ENCODE measurements at places on chromosomes 12 and 14.

- no peak for DNase-seq
These were observed 70.2 kb downstream of the IRF2BPL start for GRCh38 chr14:76958020-76958979.

GRCh38 chr12:674272-674781 lies 11.1 kb upstream of the NINJ2 start:
- no peak for DNase-seq

GRCh38 chr14:20597108-20597507 lies 5.9 kb upstream of the RNASE12 start:
- no peak for DNase-seq

- DNase-seq = no peak
These were observed 213.1 kb downstream of the CHST11 start for GRCh38 chr12:104669851-104670337.

- DNase-seq = no peak
These were observed 71.8 kb downstream of the DAD1 start for GRCh38 chr14:22517117-22517720.

- DNase-seq = no peak
These were observed 1.6 kb downstream of the CBLN3 start for GRCh38 chr14:24427537-24428508.

- DNase-seq = no peak
These were observed 732.4 kb downstream of the AACS start for GRCh38 chr12:125797421-125798175.

DNA sequence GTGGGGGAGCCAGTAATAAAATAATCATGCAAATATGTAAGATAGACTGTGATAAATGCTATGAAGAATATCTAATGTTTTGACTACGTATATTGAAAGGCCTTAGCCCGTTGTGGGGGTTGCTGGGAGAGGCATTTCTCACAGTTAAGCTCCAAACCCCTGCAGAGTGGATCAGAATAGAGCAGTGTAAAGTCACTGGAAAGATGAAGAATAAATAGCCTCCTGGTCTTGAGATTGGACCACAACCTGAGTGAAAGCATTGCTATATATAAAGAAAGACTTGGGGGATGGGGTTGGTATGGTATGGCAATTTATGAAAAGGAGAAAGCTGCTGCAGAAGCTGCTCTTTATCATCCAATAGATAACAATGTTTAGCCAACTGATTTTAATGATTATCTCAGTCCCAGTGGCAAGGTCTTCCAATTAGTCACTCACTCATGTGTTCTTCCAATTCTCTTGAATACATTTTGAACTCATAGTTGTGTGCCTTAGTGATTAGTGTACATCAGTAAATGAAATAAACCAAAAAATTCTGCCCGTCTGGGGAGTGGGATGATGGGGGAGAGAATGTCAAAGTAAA lies 10.2 kb downstream of the PLEKHA5 start:
- no peak for DNase-seq

- DNase-seq = no peak
These were observed 165.2 kb upstream of the OTX2 start for GRCh38 chr14:56975521-56975920.

DNA sequence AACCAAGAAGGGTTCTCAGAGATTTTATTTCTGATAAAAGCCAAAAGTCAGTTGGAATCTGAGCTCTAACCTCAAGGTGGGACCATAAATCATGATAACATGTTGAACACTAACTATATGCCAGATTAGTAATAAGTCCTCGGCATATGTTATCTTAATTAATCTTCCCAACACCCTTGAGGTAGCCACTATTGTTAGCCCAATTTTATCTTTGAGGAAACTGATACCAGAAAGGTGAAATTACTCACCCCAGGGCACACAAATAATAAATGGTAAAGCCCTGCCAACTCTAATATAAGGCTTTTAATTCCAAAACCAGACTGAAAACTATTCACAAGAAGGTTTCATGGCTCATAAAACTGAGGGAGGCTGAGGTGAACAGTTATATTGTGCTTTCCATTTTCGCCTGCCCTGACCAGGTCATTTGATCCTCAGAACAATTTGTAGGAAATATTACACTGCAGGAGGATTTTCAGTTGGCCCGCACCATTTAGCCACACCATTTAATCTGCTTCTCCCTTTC lies 16.1 kb upstream of the NUAK1 start:
- no peak for DNase-seq

GRCh38 chr12:125271892-125272291 lies 206.7 kb downstream of the AACS start:
- DNase-seq = no peak

GRCh38 chr12:16076970-16077522 lies 165.9 kb downstream of the DERA start:
- DNase-seq = no peak

DNA sequence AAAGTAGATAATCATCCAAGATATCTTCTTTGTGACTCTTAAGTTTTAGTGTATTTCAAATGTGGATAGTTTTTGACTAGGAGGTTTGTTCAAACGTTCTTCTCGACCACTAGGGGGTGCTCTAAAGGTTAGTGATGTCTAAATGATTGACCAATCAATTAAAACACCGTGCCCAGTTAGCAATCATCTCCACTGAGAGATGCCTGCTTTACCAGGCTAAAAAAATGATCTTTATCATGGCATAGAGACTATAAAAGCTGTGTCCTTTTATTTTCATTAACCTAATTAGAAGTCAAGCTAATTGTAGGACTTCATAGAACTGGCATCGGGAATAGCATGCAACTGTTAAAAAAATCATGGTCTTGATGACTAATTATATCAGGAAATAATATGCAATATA lies 153.9 kb downstream of the PRKCH start:
- peak; percentile 67 for DNase-seq

GRCh38 chr12:53500142-53500775 lies 824 bp upstream of the TARBP2 start:
- peak; percentile 48 for DNase-seq

- DNase-seq = no peak
These were observed 14.8 kb upstream of the PTHLH start for GRCh38 chr12:27987331-27987730.

- no peak for DNase-seq
These were observed 64.9 kb downstream of the ARID2 start for GRCh38 chr12:45794422-45794821.

GRCh38 chr12:3579446-3580093 lies 88.6 kb downstream of the PRMT8 start:
- no peak for DNase-seq
